ENCODE measurements at places on chromosomes 7 and 10.
A peak's percentile ranks its signal among the peaks of the same experiment; 100 is the strongest.

GRCh38 chr7:68706291-68706690 is 892.0 kb upstream of the AUTS2 start:
- DNase-seq: peak; percentile 61

DNA sequence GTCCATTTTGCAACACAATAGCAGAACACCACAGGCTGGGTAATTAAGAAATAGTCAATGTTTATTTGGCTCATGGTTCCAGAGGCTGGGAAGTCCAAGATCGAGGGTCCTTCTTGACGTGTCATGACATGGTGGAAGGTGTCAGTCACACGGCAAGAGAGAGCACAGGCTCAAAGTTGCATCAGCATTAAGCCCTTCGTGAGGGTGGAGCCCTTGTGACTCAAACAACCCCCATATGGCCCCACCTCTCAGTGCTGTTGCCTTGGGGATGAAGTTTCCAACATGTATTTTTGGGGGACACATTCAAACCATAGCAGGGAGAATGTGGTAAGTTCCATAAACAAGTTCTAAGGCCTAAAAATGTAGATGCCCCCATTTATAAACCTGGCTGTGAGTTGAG is 24.6 kb upstream of the GTPBP4 start:
- no peak for DNase-seq

DNA sequence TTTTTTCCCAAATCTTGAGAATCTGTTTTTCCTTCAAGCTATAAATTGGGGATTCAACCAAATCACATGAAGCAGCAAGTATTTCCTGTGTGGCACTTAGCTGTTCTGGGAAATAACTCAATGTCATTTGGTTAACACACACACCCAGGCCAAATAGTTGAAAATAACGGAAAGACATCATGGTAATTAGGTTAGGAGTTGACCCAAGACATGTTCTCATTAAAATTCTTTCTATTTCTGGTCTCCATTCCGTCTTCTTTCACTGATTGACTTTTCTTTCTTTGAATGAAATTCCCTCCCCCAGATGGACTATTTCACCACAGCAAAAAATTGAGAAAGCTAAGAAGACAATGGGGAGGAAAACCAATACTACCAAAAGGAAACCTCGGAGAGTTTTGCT is 30.5 kb downstream of the NRP1 start:
- DNase-seq: no peak

GRCh38 chr10:125016611-125017202 is 74.8 kb downstream of the ZRANB1 start:
- no peak for DNase-seq

- DNase-seq: no peak
These were observed 76.8 kb downstream of the MKI67 start for GRCh38 chr10:128049226-128050120.

GRCh38 chr10:48603421-48604038 is 1.3 kb downstream of the ARHGAP22 start:
- DNase-seq: no peak

GRCh38 chr10:94521276-94522250 is 24.0 kb upstream of the HELLS start:
- DNase-seq: no peak

DNA sequence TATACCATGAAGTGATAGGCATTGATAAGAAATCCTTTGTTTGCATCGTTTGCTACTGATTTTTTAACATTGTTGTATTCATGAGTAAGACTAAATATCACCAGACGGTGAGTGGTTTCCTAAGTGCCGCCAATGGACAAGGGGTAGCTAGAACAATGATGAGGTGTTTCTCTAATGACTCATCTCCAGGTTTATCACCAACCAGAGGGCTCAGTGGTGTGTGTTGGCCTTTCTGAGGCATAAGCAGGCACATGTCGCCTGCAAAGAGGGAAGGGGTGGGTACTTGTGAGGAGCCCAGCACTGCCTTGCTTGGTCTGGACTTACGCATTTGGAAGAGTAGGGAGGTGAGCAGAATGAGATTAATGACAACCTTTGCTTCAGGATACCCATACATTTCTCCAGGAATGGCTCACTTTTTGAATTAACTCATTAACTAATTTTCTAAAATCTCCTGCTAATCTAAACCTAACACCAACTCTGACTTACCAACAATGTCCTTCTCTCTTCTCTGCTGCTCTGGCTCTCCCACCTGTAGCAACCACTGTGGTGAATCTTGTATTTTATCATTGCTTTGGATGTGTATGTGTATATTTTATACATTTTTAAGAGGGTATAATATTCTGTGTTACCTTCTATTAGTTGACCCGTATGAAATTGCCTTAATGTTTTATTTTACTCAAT is 722.6 kb downstream of the GRID1 start:
- DNase-seq: peak; percentile 57

GRCh38 chr10:24952707-24953645 is 570 bp upstream of the PRTFDC1 start:
- peak; percentile 38 for DNase-seq

GRCh38 chr10:127434006-127434405 is 115.1 kb upstream of the NPS start:
- no peak for DNase-seq

Data from urothelium cell line (cell line).